ENCODE measurements at places on chromosomes 16 and 17.
A peak's percentile ranks its signal among the peaks of the same experiment; 100 is the strongest.

- no peak for DNase-seq
Measured at GRCh38 chr16:72721981-72722380, 325.9 kb downstream of the ZFHX3 start.

- DNase-seq = no peak
Measured at GRCh38 chr16:9965079-9965478, 217.1 kb downstream of the GRIN2A start.

DNA sequence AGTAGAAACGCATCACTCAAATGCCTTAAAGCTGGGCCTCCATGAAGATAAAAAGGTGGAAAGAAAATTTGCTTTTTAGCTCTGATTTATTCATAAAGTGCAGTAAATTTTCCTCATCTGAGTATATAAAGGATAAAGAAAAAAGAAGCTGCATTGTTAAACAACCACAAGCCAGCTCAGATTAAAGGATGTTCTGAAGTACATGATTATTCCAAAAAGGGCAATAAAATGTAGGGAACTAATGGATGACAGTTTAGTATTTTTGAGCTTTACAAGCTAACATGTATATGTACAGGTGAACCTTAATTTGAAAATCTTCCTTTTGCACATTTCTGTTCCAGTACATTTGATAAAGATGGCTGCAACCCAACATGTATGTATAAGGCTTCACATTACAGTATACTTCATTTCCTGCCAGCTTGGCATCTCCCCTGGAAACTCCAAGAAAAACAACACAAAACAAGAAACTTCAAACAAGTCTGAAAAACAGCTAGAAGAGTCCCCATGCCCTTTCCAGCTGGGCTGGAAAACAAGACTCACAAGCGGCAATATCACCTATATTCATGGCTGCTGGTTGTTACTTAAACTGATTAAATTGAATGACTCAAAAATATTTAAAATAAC is 225.7 kb downstream of the CEP112 start:
- DNase-seq = no peak

GRCh38 chr16:73846356-73846755 is 450.3 kb upstream of the PSMD7 start:
- peak; percentile 14 for DNase-seq

DNA sequence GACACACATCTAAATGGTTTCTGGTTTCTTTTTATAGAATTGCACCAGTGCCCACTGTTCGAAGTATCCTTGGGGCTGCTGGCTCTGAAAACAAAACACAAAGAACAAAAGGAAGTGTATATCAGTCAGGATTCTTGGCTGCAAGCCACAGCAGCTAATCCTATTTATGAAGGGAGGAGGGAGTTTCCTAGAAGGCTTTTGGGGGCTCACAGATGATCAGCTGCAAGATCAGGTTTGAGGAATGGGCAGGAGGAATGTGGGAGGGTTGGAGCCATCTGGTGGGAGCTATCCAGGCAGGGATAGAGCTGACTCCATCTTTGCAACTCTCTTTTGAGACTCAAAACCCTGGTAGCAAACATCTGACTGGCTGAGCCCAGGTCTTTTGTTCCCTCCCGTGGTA is 118.3 kb upstream of the EEF2KMT start:
- no peak for DNase-seq

GRCh38 chr17:28334666-28335200 is 539 bp downstream of the IFT20 start:
- no peak for DNase-seq
